ENCODE measurements at places on chromosomes 3 and 15. TPM values are rescaled to one million over a fixed set of nuclear protein-coding genes. Genes with fewer than 3 reads are reported as not detected.

DNA sequence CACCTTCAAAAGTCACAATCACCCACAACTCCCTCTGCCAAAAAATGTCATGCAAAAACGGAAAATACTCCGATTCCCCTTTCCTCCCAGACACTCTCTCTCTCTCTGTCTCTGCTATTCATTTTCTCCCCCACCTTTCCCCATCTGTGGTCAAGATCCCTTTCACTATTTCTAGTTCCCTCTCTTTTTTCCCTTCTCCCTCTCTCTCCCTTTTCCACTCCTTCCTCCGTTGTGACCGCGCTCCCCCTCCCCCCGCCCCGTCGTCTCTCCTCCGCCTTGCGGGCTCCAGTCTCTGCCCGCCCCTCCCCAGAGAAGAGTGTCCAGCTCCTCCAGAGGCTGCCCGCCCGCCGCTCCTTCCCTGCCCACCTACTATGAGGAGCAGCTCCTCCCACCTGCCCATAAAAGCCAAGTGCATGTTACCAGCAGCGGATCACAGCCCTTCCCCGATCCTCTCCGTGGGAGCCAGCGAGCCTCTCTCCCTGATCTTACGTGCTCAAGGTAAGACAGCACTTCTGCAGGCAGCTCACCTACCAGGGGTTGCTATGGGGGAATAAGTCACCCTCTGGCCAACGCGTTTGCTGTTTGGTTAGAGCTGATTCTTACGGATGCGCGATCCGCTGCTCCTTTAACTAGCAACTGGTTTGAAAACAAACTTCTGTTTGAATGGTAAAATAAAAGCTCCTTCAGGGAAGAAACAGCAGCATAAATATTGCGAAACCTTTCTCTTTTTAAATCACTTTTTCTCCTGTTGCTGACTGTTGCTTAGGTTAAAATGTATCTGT, at the start of gene COL8A1:
Gene COL8A1 (plus strand): TSS at position 428 of the 782 bp plus-strand sequence. CDS start 152,089 bp downstream, outside the sequence.
- H3K36me3 ChIP-seq, result no peaks in the 10 kb centered on the region
- H3K4me3 ChIP-seq, result peak within 1 kb of the TSS; percentile 51
- DNase-seq, result no peak
- H3K27ac ChIP-seq, result no peak within 1 kb of the TSS

- H3K36me3 ChIP-seq, result no peaks in the 10 kb centered on the region
- no peaks in the 10 kb centered on the region for H3K4me1 ChIP-seq
- DNase-seq, result no peak
These were observed 148.1 kb downstream of the EEFSEC start for GRCh38 chr3:128301186-128302023.

DNA sequence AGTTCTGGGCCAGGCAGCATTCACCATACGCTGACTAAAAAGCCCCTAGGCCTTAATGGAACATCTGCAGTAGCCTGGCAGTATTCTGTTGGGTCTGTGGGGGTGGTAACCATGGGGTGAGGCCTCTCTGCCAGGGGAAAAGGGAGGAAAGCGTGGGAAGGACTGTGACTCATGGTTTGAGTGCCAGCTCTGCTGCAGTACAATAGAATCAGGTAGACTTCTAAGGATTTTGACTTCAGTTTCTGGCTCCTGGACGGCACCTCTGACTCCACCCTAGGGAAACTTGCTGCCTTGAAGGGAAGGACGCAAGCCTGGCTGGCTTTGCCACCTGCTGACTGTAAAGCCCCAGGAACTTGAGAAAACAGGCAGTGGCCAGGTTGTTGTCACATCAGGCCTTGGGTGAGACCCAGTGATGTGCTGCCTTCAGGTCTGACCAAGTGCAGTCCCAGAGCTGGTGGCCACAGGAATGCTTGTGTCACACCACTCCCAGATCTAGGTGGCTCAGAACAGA, 148.6 kb downstream of the SUCNR1 start:
- H3K27ac ChIP-seq, result no peak overlapping the region
- no peaks in the 10 kb centered on the region for H3K4me1 ChIP-seq
- no peak for DNase-seq
- no peaks in the 10 kb centered on the region for H3K27me3 ChIP-seq
- H3K4me3 ChIP-seq, result no peak overlapping the region

DNA sequence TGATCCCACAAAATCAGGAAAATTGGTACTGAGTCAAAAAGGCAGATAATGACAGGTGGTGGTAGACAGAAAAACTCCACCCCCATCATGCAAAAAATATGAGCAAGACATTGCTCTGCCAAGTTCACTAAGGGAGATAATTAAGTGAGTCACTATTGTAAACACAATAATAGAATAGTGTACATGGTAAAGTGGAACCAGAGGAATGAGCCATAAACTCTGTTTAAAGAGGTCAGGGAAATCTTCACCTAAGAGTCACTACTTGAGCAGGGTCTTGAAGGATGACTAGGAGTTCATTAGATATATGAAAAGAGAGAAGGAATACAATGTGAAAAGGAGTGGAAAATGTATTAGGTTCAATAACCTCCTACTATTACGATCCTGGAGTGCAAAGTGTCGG, 213.4 kb upstream of the PEX5L start:
- DNase-seq, result peak; percentile 13
- no peak overlapping the region for H3K27ac ChIP-seq
- H3K4me3 ChIP-seq, result no peak overlapping the region
- H3K4me1 ChIP-seq, result no peaks in the 10 kb centered on the region
- no peaks in the 10 kb centered on the region for H3K36me3 ChIP-seq

Gene FRMD5
- total RNA-seq, result 18.3 TPM

Gene TMEM108
- 0.41 TPM for total RNA-seq

Gene TMEM212
- not detected for total RNA-seq

All from Panc1 (cell line).